Activated CD8-positive, alpha-beta memory T cell treated with anti-CD3 and anti-CD28 coated beads for 1 hour (primary cell): ENCODE measurements at places on chromosomes 3 and 15.

- no peak for DNase-seq
Measured at GRCh38 chr3:187902041-187902471, 156.8 kb upstream of the BCL6 start.

DNA sequence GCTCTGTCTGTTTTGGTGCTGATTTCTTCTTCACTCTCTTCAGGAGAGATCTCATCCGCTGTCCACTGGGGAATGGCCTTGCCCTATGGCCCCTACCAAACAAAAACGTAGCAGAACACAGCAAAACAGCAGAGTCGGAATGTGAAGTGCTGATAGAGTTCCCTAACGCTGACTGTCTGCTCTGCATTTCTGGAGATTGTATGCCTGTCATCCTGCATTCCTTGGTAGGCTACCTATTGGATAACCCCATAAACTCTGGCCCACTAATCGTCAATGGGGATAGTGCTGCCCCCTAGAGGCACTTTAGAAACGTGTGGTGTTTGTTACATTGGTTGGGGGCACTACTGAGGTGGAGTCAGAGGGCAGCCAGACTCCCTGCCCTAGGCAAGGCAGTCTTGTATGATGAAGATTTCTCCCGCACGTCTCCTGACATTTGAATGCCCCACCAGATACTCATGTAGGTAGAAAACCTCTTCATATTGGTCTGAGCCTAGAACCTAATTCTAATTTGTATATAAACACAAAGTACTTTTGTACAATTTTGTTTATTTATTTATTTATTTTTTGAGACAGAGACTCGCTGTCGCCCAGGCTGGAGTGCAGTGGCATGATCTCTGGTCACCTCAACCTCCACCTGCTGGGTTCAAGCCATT is 15.6 kb upstream of the MAGEF1 start:
- no peak for DNase-seq

DNA sequence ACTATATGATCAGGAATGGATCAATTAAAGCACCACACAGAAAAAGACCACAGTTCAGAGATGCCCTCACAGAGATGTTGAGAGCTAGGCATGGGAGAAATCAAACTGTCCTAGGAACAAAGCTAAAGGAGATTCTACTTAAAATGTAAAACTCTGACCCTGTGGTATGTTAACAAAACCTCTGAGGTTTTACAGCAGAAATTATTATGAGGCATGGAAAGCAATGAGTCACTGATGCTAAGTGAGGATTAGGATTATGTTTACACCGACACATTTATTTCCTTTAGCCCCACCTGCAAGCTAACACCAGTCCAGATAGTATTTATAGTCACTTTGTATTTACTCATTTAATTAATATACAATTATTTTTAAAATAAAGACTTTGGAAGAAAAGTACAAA is 1242.2 kb downstream of the OTOL1 start:
- no peak for DNase-seq

DNA sequence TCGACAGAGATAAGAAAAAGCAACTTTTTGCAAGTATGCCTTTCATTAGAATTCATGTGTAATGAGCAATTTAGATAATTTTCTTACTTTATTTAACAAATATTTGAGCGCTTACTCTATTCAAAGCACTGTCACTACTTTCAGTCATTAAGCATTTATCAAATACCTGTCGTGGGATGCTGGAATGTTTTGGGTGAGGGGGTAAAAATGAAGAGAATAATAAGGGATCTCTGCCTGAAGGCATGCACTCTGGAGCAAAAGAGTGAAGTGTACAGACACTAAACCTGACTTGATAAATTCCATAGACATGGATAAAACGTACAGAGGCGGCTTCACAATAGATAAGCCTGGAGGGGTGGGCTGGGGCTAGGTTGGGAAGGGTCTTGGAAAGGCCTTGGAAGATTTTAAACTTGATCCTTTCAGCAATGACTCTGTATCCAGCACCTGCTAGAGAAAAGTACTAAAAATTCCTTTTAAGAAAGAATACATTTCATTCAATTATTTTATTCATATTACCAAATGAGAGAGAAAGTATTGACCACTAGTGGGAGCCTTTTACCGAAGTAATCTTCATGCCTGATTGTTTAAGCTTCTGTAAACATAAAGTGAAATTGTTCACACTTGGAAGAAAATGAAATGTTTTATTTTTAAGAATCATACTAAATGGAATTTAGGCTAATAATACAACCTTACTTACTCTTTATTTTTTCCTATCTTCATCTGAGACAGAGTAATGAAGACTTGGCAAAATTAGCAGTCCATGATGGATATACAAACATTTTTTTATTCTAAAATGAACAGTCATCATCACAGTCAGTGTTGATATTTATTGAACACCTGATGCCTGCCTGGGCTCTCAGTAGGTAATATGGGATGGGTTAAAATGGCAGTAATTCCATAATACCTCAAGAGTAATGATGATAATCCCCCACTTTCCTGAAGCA is 113.2 kb downstream of the PPP2R3A start:
- DNase-seq: no peak

- DNase-seq: no peak
Measured at GRCh38 chr3:172270557-172271166, 177.6 kb downstream of the GHSR start.

DNA sequence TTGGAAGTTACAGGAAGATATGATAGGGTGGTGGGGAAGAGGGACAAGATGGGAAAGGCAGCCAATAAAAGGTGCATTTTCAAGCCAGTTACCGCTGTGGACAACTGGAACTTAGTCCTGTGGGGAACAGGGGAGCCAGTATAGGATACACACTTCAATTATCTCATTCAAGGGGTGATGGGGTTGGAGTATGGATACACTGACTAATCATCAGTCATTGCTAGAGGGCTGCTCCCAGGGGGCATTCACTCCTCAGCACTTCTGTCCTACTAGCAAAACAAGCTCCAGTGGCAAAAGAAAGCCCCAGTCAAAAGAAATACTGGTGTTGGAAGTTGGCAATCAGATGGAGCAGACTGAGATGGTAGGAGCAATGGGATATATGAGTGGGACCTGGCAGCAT is 183.4 kb upstream of the GADL1 start:
- no peak for DNase-seq

- no peak for DNase-seq
Measured at GRCh38 chr3:11459186-11459824, 184.4 kb downstream of the VGLL4 start.

DNA sequence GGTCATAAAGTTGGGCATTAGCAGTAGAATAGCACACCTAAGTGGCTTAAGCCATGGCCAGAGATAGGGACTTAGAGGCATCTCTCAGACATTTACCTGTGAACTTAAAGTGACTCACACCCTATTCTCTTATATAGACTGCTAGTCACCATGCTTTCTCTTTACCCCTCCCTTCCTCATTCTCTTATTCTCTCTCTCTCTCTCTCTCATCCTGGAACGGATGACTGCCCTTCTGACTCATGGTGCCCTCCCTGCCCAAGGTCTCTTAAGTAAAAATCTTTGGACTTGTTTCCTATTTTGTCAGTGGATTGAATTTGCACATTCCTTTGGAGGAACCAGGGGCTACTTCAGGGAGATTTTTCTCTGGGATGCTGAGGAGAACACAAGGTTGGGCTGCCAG is 58.8 kb downstream of the NPAP1 start:
- DNase-seq: no peak

DNA sequence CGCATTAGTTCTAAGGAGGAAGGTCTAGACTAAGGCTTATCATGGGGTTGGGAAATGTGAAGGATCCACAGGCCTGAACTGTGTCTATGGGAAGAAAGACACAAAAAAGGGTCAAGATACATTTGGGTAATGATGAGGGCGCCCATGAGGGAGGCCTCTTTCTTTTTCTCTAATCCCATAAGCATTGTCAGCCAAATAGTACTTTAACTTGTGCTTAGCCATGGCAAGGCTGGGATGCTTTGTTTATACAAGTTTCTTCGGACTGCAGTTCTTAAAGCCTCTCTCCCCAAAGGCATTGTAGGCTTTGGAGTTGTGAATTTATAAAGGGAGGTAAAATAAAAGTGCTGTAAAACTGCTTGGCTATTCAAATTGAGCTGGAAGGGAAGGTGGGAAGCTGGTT is 23.4 kb downstream of the ARMC8 start:
- DNase-seq: no peak

GRCh38 chr3:64048631-64049061 is 25.4 kb upstream of the PSMD6 start:
- no peak for DNase-seq

- DNase-seq: no peak
Measured at GRCh38 chr3:121855555-121855954, 20.5 kb downstream of the EAF2 start.

DNA sequence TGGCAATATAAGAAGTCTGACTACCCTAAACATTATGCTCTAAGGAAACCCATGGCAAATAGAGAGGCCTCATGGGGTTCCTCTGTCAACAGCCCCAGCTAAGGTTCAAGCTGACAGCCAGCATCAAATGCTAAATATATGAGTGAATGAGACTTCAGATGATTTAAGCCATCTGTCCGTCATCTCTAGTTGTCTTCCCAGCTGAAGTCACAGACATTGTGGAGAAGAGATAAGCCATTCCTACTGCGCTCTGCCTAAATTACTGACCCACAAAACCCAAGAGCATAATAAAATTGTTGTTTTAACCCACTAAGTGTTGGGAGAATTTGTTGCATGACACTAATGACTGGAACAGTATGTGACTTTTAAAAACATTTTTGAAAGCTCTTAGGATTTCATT is 87.3 kb upstream of the IGSF10 start:
- no peak for DNase-seq

GRCh38 chr3:172616031-172616461 is 92.8 kb upstream of the TNFSF10 start:
- no peak for DNase-seq

- no peak for DNase-seq
Measured at GRCh38 chr3:129796146-129796545, 97.4 kb downstream of the TMCC1 start.

- no peak for DNase-seq
Measured at GRCh38 chr15:85073556-85074194, 92.0 kb downstream of the PDE8A start.

DNA sequence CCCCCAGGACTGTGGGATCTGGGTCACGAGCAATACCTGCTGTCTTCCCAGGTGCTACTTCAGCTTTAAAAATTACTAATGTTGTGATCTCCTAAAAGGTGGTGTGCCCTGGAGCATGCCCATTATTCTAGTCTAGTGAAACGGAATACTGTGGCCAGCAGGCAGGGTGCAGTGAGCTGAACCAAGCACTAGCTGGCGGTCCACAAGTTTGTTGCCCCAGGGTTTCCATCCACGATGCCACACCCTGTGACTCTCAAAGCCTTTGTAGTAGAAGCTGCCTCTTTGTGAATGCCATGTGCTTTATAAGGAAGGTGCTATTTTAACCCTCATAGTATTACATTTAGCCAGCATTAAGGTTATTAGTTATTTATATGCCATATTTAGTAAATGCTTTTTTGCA is 49.1 kb downstream of the PXYLP1 start:
- DNase-seq: no peak

DNA sequence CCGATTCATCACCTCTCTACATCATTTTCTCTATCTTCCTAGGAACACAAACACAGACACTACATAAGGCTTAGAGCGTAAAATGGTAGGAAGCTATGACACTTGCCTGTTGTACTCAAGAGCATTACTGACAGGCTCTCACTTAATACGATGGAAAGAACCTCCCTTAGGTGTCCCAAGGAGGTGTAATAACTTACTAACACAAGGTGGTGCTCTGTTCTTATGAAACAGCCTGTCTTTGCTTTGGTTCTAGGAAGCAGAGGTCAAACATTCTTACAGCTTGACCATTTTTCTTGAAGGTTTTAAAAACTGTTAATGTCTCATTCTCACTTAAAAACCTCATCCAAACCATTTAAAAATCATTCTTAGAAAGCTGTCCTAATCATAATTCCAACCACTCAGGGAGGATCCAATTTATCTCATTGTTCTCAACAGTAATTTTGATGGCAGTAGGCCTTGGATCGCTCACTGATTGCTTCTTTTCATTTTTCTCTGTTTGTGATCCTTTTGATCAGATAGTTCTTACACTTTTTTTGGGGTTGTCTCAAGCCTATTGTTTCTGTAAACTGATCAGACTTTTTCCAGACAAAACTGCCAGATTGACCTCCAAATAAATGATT is 317.8 kb upstream of the AGTR1 start:
- DNase-seq: no peak

DNA sequence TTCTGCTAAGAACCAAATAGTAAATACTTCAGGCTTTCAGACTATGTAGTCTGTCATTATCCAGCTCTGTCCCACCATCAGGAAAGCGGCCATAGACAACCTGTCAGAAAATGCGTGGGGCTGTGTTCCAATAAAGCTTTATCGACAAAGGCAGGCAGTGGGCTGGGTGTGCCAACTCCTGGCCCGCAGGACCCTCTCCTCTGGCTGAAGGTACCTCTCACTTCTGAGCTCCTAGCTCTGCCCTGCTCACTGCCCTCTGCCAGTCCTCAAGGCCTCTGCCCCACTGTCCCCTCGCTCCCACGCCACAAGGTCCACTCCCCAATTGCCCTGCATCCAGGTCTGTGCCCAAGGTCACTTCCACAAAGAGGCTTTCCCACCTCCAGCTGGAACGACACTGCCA is 20.0 kb downstream of the SSUH2 start:
- DNase-seq: no peak
